ENCODE measurements at places on chromosomes 4 and X. TPM values are rescaled to one million over a fixed set of nuclear protein-coding genes. Genes with fewer than 3 reads are reported as not detected.

Gene PDE6B
- 14.5 TPM for total RNA-seq

Gene PRR32
- total RNA-seq: not detected

Gene MPP1
- 22.4 TPM for total RNA-seq

Gene NEUROG2
- 0.16 TPM for total RNA-seq

Gene RAB39B
- total RNA-seq: 9.9 TPM

Gene GLRB
- not detected for total RNA-seq

Gene ANK2
- total RNA-seq: 2.6 TPM

Gene DCHS2
- not detected for total RNA-seq

Gene RHOXF2B
- not detected for total RNA-seq

GRCh38 chr4:78754872-78755271 lies 21.3 kb upstream of the BMP2K start:
- H3K27ac ChIP-seq: no peak overlapping the region
- no peaks in the 10 kb centered on the region for H3K36me3 ChIP-seq
- no peak for DNase-seq
- no peaks in the 10 kb centered on the region for H3K27me3 ChIP-seq
- no peak overlapping the region for H3K4me3 ChIP-seq

DNA sequence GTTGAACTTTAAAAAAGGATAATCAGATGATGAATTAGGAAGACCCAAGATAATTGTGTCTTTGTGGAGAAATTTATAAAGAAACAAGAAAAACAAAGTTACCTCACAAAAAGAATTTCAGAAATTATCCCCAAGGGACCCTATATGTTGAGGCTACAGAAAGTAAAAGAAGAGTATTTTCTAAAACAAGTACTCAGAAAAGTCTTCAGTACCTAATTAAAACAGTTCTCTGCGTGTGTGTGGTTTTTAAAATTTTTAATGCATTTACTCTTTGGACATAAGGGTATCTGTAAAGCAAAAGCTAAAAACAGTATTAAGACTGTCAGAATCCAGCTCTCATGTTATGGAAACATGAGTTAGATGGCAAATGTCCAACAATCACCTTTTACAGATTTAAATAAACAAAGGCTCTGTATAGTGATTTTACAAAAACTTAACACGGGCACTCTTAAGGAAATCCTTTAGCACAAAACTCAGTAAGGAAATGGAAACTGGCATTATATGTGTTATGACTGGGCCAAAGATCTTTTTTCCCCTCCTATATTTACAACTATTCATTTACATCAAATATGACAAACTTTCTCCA lies 187.5 kb downstream of the NSUN7 start:
- no peaks in the 10 kb centered on the region for H3K36me3 ChIP-seq
- DNase-seq: no peak
- no peak overlapping the region for H3K4me3 ChIP-seq
- no peaks in the 10 kb centered on the region for H3K4me1 ChIP-seq
- H3K27me3 ChIP-seq: peaks cover 11% of the 10 kb centered on the region

GRCh38 chrX:149513825-149514428 lies 8.8 kb upstream of the IDS start:
- no peak overlapping the region for H3K27ac ChIP-seq
- H3K36me3 ChIP-seq: peaks cover 16% of the 10 kb centered on the region
- no peak overlapping the region for H3K4me3 ChIP-seq

GRCh38 chrX:129945131-129945530 lies 37.3 kb upstream of the BCORL1 start:
- H3K27me3 ChIP-seq: peaks cover 5% of the 10 kb centered on the region
- no peak overlapping the region for H3K4me3 ChIP-seq
- peaks cover 3% of the 10 kb centered on the region for H3K4me1 ChIP-seq
- no peak for DNase-seq
- H3K36me3 ChIP-seq: no peaks in the 10 kb centered on the region
- H3K27ac ChIP-seq: no peak overlapping the region

GRCh38 chrX:23815376-23815775 lies 32.4 kb downstream of the SAT1 start:
- peaks cover 7% of the 10 kb centered on the region for H3K27me3 ChIP-seq
- H3K4me3 ChIP-seq: no peak overlapping the region
- no peaks in the 10 kb centered on the region for H3K36me3 ChIP-seq
- peaks cover 2% of the 10 kb centered on the region for H3K4me1 ChIP-seq
- no peak for DNase-seq

GRCh38 chr4:88989990-88990389 lies 67.0 kb downstream of the FAM13A start:
- no peak overlapping the region for H3K4me3 ChIP-seq
- H3K27me3 ChIP-seq: peaks cover 2% of the 10 kb centered on the region
- no peaks in the 10 kb centered on the region for H3K4me1 ChIP-seq
- no peak overlapping the region for H3K27ac ChIP-seq

- H3K27me3 ChIP-seq: no peaks in the 10 kb centered on the region
- H3K27ac ChIP-seq: no peak overlapping the region
- H3K36me3 ChIP-seq: peaks cover 8% of the 10 kb centered on the region
- no peak overlapping the region for H3K4me3 ChIP-seq
- no peaks in the 10 kb centered on the region for H3K4me1 ChIP-seq
- no peak for DNase-seq
Measured at GRCh38 chrX:41604177-41604576, 84.6 kb upstream of the GPR34 start.

DNA sequence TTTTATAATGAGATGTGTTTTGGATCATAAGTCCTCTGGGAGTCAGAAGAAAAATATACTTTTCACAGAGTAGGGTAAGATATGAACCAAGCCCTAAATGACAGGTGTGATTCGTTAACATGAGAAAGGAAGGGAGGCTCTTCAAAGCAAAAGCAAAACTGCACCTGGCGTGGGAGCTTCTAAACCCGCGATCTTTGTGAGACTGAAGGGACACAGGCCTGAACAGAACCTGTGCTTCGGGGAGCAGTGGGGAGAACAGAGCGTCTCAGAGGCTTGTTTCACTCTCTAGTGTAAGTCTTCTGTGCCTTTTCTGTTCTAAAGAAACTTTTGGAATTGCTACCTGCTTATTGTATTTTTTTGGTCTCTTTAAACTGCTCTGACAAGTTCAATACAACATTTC lies 30.2 kb upstream of the CYP4V2 start:
- H3K27ac ChIP-seq: peak overlapping the region; percentile 61
- peaks cover 4% of the 10 kb centered on the region for H3K4me1 ChIP-seq
- peak overlapping the region; percentile 61 for H3K4me3 ChIP-seq
- H3K27me3 ChIP-seq: no peaks in the 10 kb centered on the region
- no peaks in the 10 kb centered on the region for H3K36me3 ChIP-seq

DNA sequence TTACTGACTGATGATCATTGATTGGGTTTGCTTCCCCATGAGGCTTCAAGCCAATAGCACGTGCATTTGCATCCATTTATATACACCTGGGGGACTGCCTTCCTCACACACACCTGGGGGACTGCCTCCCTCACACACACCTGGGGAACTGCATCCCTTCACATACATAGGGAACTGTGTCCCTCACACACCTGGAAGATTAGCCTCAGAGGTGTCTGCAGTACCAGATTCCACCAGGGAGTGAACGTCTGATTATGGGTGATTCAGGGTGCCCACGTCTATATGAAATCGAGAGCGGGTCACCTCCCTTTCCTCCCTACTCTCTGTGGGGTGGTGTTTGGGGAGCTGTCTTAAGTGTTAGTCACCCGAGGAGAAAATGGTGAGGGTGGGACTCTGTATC lies 16.9 kb downstream of the CD99 start:
- no peak for DNase-seq
- H3K27me3 ChIP-seq: no peaks in the 10 kb centered on the region
- peaks cover 52% of the 10 kb centered on the region for H3K36me3 ChIP-seq
- H3K4me3 ChIP-seq: peak overlapping the region; percentile 66
- peak overlapping the region; percentile 98 for H3K27ac ChIP-seq
- H3K4me1 ChIP-seq: peaks cover 77% of the 10 kb centered on the region

- H3K27me3 ChIP-seq: peaks cover 65% of the 10 kb centered on the region
- no peaks in the 10 kb centered on the region for H3K36me3 ChIP-seq
- DNase-seq: peak; percentile 84
Measured at GRCh38 chrX:137031517-137032340, 2.1 kb downstream of the GPR101 start.

GRCh38 chr4:165418073-165418472 lies 39.3 kb downstream of the CPE start:
- no peaks in the 10 kb centered on the region for H3K36me3 ChIP-seq
- H3K4me3 ChIP-seq: no peak overlapping the region
- no peak for DNase-seq
- no peaks in the 10 kb centered on the region for H3K4me1 ChIP-seq
- peaks cover 20% of the 10 kb centered on the region for H3K27me3 ChIP-seq

DNA sequence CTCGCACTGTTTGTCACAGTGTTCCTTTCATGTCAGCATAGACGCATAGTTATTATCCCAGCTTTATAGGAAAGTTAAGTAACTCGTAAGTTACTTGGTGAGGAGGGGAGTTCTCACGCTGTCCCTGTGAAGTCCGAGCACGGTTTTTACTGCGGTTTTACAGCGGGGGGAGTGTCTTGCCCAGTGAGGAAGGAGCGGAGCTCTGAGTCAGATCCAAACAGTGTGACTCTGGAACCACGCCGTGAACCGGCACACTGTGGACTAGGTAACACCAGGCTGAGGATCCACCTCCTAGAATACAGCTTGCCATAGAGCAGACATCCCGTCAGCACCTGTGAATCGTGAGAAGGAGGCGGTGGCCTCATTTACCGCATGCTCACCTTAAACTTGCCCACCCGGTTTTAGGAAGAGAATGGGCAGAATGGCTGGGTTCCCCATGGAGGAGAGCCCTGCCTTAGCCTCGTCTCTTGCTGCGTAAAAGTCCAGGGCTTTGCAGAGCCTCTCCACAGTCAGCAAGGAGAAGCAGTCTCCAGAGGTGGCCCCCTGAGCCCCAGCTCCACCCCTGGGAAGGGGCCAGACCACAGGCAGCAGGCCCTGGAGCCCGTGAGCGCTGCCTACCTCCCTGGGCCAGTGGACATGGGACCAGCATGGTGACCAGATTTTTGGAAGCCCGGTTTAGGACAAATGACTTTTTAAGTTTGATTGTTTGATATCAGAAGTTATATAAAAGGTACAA lies 40.2 kb upstream of the HGFAC start:
- no peak overlapping the region for H3K4me3 ChIP-seq
- no peaks in the 10 kb centered on the region for H3K27me3 ChIP-seq
- H3K4me1 ChIP-seq: no peaks in the 10 kb centered on the region
- no peak overlapping the region for H3K27ac ChIP-seq
- no peaks in the 10 kb centered on the region for H3K36me3 ChIP-seq

- H3K4me3 ChIP-seq: no peak overlapping the region
- H3K27me3 ChIP-seq: no peaks in the 10 kb centered on the region
- H3K36me3 ChIP-seq: no peaks in the 10 kb centered on the region
Measured at GRCh38 chrX:42567268-42567667, 210.7 kb downstream of the PPP1R2C start.

GRCh38 chr4:108355186-108355901 lies 186.6 kb upstream of the LEF1 start:
- H3K36me3 ChIP-seq: no peaks in the 10 kb centered on the region
- no peaks in the 10 kb centered on the region for H3K27me3 ChIP-seq
- H3K4me1 ChIP-seq: peaks cover 49% of the 10 kb centered on the region
- peak overlapping the region; percentile 26 for H3K27ac ChIP-seq
- H3K4me3 ChIP-seq: peak overlapping the region; percentile 71

DNA sequence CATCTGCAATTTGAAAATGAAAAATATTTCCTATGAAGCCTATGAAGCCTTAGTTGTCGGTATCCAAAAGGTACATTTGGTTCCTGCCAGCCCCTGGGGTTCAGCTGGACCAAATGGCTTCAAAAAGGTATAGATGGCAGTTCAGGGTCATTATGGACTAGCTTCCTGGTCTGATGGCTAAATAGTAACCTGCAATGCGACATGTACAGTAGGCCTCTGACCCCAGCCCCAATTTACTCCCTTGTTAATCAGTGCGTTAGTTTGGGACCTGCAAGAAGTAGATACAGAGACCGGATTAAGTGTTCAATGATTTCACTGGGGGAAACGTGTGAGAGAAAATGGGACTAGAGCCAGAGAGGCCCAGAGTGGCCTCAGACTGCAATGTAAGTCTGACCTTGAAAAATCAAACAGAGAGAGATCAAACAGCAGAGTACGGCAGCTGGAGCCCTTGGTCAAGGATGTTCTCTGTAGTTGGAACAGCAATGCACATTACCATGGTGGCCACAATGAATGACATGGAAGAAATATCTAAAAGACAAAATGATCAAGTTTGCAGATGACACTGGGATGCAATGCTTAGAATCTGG lies 115.0 kb upstream of the MBNL3 start:
- no peak for DNase-seq
- H3K27ac ChIP-seq: no peak overlapping the region
- H3K36me3 ChIP-seq: no peaks in the 10 kb centered on the region
- peaks cover 2% of the 10 kb centered on the region for H3K27me3 ChIP-seq
- H3K4me3 ChIP-seq: no peak overlapping the region

DNA sequence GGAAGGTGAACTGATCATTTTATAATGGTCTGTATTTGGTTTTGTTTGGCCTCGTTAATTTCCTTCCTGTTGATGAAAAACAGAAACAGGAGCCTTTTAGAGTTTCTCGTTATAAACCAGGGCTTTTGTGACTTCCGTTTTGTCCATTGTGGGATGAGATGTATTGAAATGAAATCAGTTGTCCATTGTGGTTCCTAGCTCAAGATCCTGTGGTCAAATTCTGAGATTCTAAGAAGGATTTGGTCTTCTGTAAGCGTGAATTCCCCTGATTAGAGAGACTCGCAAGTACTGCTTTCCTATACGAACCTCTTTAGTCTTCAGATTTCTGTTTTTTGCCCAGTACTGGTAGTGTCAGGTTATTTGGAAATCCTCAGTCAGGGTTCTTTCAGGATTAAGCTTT lies 101.7 kb downstream of the RAPGEF2 start:
- no peak overlapping the region for H3K4me3 ChIP-seq
- peaks cover 46% of the 10 kb centered on the region for H3K4me1 ChIP-seq
- peaks cover 7% of the 10 kb centered on the region for H3K36me3 ChIP-seq
- no peak for DNase-seq
- no peak overlapping the region for H3K27ac ChIP-seq
- H3K27me3 ChIP-seq: no peaks in the 10 kb centered on the region

DNA sequence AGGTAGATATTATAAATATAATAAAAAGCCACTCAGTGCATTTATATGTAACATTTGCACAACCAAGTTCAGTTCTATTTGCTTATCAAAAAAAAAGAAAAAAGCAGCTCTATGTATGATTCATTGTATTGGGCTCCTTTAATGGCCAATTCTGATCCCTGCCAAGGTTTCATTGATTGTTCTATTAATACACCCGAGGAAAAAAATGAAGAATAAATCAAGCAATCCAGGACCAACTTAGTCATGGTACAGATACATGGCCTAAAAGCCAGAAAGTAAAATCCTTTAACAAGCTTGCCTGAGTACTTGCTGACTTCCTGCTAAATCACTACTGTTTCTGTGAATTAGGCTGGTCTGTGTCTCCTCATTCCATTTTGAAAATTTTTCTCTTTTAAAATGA lies 77.6 kb upstream of the PCDH7 start:
- H3K27ac ChIP-seq: no peak overlapping the region
- H3K4me3 ChIP-seq: no peak overlapping the region
- H3K4me1 ChIP-seq: no peaks in the 10 kb centered on the region

DNA sequence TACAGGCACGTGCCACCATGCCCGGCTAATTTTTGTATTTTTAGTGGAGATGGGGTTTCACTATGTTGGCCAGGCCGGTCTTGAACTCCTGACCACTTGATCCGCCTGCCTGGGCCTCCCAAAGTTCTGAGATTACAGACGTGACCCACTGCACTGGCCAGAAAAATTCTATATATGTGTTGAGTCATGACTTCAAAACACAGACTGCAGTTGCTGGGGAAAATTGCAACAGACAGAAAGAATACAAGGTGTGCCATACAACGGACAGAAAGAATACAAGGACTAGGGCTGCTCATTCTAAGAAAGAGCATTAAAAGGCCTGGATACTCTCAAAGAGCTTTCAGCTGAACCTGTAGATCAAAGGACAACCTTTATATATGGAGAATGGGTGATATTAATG lies 109.6 kb upstream of the ACSL4 start:
- no peaks in the 10 kb centered on the region for H3K36me3 ChIP-seq
- no peak for DNase-seq
- peaks cover 12% of the 10 kb centered on the region for H3K4me1 ChIP-seq

GRCh38 chrX:40298572-40299479 lies 201.1 kb upstream of the BCOR start:
- H3K4me3 ChIP-seq: no peak overlapping the region
- H3K36me3 ChIP-seq: no peaks in the 10 kb centered on the region
- H3K27me3 ChIP-seq: peaks cover 2% of the 10 kb centered on the region
- DNase-seq: no peak
- H3K27ac ChIP-seq: no peak overlapping the region

Measured in activated CD4-positive, alpha-beta T cell treated with anti-CD3 and anti-CD28 coated beads, Interleukin-2, amount 10 ng/mL, durations not matched to agents 24 days and 14 days (primary cell).